ENCODE measurements at places on chromosomes 7 and 10.
A peak's percentile ranks its signal among the peaks of the same experiment; 100 is the strongest.

DNA sequence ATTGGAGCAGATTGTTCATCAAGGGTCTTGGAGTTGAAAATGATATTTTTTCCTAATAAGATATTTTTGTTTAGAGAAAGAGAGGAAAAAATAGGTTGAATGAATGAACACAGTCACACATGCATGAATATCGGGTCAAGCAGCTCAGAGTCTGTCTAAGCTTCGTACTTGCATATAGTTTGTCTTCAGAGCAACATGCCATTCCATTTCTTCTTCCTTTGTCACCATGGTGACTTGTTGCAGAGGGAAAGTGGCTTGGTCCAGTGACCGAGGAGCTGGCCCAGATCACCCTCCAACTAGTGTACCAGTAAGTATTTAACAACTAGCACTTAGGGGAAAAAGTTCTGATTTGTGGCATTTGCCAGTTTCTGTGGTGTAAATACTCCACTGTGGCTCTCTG lies 232.1 kb downstream of the TCF7L2 start:
- ATAC-seq, result no peak

- no peak for ATAC-seq
Measured at GRCh38 chr7:70463352-70463938, 668.5 kb upstream of the GALNT17 start.

- ATAC-seq, result no peak
Measured at GRCh38 chr7:77442636-77443035, 26.5 kb upstream of the GSAP start.

DNA sequence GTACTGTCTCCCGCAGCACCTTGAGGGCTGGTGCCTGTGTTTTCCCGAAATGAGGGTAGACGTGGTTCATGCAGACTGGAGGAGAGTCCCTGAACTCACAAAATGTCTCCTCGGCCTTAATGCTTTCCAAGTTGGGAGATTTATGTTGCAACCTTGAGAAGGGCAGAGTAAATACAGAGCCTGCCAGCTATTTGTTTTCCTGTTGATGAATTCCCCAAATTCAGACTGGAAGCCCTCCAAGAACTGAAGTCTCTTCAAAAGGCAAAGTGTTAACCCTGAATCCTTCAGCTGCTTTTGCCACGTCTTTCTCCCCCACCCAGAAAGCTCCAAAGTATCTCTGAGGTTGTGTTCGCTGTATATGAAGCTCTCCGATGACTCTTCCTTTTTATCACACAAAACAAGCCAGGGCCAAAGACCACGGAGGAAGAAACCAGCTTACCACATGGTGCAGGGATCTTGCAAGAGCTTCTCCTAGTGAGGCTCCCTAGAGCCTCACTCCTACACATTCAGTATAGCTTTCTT lies 254.7 kb upstream of the NFE2L3 start:
- ATAC-seq, result no peak

DNA sequence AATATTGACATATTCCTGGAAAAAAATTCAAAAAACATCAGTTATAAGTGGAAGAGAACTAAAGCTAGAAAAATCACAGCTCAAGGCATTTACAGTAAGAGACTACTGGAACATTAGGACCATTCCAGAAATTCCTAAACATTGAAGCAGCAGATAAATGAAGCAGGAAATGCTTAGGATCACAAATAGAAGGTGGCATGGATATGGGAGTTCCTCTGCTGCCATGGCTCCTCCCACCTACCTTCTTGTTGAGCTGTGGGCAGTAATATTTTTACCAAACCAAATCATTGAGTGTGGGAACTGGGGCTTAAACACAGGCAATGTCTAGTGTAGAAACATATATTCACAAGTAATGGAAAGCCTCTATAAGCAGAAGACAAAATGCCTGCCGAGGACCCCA lies 292.8 kb downstream of the ANKRD7 start:
- no peak for ATAC-seq

GRCh38 chr10:1499359-1499957 lies 237.9 kb downstream of the ADARB2 start:
- ATAC-seq, result peak; percentile 66

DNA sequence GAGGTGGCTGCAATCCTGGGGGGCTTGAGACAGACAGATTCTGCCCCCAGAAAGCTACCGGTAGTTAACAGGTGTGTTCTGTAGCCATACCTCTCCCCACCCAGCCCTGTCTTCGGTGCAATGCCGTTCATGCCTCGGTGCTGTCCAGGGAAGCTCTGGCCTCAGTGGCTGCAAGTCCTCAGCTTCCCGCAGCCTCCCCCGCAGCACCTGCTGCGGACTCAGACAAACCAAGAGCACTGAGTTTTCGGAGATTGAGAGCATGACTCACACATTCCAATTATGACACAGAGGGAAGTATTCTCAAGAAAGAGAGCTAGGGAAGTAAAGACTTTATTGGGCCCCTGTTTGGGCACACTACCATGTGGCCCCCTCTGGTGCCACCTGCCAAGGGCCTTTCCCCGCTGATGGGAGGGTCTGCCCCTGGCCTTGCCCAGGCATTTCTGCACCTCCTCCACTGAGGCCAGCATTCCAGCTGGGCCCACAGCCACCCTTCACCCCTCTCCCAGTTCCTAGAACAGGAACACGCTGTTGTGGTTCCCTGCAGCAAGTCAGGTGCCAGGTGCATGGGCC lies 30.2 kb upstream of the EZH2 start:
- ATAC-seq, result peak; percentile 54

DNA sequence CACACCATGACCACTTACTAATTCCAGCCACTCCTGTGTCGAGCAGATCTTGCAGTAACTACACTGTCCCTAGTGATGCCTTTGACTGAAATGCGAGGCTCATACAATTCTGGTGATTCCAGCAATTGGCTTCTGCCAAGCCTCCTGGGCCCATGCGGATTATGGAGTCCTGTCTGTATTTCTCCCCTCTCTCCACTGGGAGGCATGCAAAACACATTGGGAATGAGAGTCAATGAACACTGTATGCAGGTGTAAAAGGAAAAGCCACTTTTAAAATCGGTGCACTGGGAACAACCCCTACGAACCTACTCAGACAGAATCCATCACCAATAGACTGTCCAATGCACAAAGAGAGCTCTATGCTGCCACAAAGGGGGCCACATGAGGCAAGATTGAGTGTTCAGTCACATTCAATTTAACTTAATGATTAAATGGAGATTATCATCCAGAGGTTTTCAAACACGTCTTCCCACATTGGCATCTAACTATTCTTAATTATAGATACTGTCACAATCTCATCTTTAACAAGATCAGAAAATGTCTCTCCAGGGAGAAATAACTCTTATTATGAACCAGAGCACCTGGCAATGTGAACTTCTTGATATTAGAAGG lies 550.6 kb downstream of the GLRX3 start:
- ATAC-seq, result no peak

DNA sequence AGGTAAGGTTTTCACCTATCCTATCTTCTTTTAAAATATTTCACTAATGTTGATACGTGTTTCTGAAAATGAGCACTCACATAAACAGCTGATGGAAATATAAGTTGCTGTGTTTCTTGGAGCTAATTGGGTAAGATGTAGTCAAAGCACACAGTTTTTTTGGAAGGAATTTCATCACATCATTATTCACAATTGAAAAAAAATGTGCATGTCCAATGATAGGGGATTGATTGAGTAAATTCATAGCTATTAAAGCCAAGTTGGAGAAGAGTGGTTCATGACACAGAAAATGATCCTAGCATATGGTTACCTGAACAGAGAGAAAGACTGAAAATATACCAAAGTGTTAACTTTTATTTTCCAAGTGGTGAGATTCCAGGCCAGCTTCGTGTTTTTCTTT lies 29.6 kb downstream of the GLI3 start:
- no peak for ATAC-seq

GRCh38 chr7:24334012-24334411 lies 50.0 kb downstream of the NPY start:
- no peak for ATAC-seq

DNA sequence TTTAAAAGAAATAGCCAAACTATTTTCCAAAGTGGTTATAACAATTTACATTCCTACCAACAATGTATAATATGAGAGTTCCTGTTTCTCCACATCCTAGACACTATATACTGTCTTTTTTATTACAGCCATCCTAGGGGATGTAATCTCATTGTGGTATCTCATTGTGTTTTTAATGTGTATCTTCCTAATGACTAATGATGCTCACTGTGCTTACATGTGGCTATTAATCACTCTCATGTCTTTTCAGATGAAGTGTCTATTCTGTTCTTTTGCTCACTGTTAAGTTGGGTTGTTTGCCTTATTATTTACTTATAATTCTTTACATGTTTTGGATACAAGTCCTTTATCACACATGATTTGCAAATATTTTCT lies 71.8 kb downstream of the ZNF438 start:
- no peak for ATAC-seq

GRCh38 chr10:133391761-133392518 lies 2.0 kb upstream of the MTG1 start:
- peak; percentile 8 for ATAC-seq

GRCh38 chr7:7977774-7978173 lies 9.2 kb downstream of the GLCCI1 start:
- ATAC-seq, result no peak

- no peak for ATAC-seq
Measured at GRCh38 chr10:4216726-4217125, 431.7 kb upstream of the KLF6 start.

DNA sequence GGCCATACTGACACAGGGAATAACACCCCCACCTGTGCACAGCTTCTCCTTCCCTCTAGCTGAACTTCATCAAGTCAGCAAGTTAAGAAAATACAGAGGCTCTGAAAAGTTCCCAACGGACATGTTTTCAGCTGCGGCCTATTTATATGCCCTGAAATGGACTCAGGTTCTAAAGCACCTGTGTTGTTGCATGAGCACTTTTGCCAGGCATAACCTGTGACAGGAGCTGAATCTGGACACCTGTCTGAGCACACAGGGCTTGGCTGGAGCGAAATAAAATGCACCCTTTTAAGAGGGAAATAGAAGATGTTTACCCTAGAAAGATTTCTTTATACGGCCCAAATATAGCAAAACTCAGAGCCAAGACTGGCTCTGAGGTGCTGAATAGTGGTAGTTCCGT lies 46.7 kb downstream of the COBL start:
- no peak for ATAC-seq

- no peak for ATAC-seq
Measured at GRCh38 chr7:35465791-35466336, 212.0 kb upstream of the TBX20 start.

- no peak for ATAC-seq
Measured at GRCh38 chr7:94176694-94177200, 172.6 kb upstream of the BET1 start.

GRCh38 chr10:132643709-132644526 lies 106.3 kb downstream of the INPP5A start:
- no peak for ATAC-seq

DNA sequence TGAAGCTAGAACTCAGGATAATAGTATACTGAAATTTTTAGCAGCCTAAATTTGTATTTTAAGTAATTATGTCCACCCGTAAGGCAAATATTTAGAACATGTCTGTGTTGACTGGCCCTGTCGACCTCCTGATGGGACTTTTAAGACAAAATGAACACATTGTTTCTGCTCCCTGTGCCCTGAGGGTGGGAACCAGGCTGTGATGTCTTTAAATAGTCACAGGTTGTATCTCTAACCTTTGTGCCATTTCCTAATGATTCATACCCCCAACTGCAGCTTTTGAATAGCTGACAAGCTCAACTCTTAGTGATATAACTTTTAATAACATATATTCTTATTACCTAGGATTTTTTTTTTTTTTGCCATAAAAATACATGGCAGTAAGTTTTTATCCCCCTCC lies 494.9 kb upstream of the AKR1E2 start:
- no peak for ATAC-seq

DNA sequence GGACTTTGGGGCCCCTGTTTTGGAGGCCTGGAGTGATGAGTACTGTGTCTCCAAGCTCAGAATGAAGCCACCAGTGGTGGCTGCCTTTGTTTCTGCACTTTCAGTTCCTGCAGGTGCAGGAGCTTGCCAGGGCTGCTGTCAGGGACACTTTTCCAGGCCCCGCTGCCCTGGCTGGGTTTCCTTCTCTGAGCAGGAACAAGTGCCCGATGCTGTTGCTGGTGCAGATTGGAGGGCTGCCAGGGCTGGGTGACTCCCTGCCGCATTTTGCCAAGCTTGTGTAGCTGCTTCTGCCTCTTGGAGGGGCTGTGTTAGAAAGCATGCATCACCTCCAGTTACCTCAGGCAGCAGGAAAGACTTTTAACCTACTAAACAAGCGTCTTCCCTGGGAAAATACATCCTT lies 211.1 kb downstream of the MGMT start:
- ATAC-seq, result no peak

- no peak for ATAC-seq
Measured at GRCh38 chr10:91054325-91054724, 133.4 kb upstream of the ANKRD1 start.

DNA sequence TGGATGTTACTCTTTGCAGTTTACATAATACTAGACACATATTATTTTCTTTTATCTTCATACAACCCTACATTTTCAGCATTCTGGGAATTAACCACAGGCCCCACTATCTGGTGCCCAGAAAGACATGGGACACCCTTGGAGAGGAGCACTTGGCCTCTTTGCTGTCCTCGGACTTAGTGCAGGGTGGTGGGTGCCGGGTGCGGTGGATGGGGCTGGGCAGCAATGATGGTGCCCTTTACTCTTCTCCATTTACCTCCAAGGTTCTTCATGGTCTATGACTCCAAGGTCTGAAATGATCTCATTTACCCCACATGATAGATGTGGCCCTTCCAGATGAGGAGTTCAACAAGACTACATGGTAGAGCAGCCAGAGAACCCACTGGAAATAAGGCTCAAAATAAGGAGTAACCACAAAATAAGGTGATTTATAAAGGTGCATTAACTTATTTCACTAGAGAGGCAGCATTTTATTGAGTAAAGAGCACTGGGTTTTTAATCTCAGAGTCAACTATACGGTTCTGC lies 56.2 kb upstream of the IGFBP3 start:
- no peak for ATAC-seq

GRCh38 chr10:88879534-88880281 lies at the start of gene STAMBPL1:
TSS of gene STAMBPL1 (plus strand) at chr10:88880245. CDS start at chr10:88901709, 21,464 bp downstream.
- ATAC-seq, result peak; percentile 55

DNA sequence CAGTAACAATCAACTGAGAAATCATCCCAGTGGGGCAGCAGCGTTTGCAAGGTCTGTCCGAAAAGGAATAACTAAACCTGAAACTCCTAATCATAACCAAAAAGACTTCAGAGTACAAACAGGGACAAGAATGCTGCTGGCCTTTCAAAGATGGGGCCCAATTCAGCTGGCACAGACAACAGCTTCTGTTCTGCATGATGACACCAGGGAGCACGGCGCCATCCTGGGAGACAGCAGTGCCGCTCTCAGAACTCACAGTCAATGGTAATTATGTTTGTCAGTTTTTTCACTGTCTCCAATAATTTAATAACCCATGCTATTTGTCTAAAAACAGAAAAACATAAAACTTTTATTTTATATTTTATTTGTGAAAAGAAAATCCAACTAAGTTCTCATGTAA lies 90.0 kb downstream of the LARP4B start:
- ATAC-seq, result no peak

DNA sequence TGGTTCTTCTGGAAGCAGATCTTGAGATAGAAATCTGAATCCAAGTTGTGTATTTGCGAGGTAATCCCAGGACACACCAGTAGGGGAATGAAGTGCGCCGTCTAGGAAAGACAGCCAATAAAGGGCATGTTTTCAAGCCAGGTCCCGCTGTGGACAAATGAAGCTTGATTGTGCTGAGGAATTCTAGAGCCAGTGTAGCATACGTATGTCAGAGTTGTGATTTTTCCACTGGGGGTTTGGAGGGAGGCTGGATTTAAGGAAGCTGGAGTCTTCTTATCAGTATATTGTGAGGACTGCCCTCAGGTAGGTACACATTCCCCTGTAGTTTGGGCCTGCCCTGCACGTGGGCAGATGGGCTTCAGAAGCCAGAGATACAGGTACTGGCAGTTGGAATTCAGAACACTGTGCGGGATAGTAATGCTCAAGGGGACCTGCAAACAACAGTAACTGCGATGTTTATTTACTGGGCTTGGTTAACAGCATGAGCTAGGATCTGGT lies 50.9 kb downstream of the GALNT11 start:
- ATAC-seq, result no peak
